Caco-2 (cell line): ENCODE measurements at places on chromosomes 13 and 19. TPM values are rescaled to one million over a fixed set of nuclear protein-coding genes. Genes with fewer than 3 reads are reported as not detected.

DNA sequence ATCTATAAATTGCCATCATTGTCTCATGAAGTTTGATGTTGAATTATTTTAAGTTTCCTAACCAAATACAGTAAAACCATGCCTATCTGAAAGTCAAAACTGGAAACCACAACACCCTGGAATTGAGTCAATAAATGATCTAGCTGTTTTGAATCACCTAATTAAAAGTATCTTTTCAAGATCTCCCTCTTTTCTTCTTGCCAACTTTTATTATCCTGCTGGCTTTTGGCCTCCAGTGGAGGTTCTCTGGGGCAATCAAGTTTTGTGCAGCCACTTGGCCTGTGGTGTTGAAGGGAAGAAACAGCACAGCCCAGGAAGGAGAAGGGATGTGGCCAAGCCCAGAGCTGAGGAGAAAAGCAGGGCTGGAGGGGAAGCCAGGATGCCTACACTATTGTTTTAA, 255.4 kb downstream of the COG6 start:
- H3K4me1 ChIP-seq, result no peaks in the 10 kb centered on the region
- no peaks in the 10 kb centered on the region for H3K36me3 ChIP-seq
- H3K27me3 ChIP-seq, result no peaks in the 10 kb centered on the region; the same call in 1 of the 2 replicates

- DNase-seq, result peak; percentile 92
- peak overlapping the region; percentile 48 for H3K27ac ChIP-seq
- peak overlapping the region; percentile 61 for H3K4me3 ChIP-seq
- no peaks in the 10 kb centered on the region for H3K36me3 ChIP-seq
Observed at GRCh38 chr19:10269333-10270179, 1.4 kb upstream of the ICAM1 start.

DNA sequence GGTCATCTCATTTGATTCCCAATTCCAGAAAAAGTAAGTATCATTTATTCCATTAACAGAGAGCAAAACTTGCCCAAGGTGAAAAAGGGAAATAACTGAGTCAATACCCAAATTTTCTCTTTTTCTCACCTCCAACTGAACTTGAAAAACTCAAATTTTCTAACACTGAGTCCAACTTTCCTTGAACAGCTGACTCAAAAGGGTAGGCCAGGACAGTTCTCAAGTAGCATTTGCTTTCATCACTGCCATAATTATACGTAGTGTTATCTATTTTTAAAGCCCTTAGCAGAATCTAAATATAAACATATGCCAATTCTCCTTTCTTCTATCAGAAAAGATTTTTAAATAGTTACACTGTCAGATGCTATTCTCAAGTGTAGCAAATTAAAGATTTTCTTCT, 3.5 kb downstream of the N4BP2L2 start:
- H3K27me3 ChIP-seq, result no peaks in the 10 kb centered on the region
- no peak for DNase-seq
- H3K36me3 ChIP-seq, result peaks cover 2% of the 10 kb centered on the region
- H3K27ac ChIP-seq, result no peak overlapping the region
- peaks cover 4% of the 10 kb centered on the region for H3K4me1 ChIP-seq
- H3K4me3 ChIP-seq, result no peak overlapping the region

DNA sequence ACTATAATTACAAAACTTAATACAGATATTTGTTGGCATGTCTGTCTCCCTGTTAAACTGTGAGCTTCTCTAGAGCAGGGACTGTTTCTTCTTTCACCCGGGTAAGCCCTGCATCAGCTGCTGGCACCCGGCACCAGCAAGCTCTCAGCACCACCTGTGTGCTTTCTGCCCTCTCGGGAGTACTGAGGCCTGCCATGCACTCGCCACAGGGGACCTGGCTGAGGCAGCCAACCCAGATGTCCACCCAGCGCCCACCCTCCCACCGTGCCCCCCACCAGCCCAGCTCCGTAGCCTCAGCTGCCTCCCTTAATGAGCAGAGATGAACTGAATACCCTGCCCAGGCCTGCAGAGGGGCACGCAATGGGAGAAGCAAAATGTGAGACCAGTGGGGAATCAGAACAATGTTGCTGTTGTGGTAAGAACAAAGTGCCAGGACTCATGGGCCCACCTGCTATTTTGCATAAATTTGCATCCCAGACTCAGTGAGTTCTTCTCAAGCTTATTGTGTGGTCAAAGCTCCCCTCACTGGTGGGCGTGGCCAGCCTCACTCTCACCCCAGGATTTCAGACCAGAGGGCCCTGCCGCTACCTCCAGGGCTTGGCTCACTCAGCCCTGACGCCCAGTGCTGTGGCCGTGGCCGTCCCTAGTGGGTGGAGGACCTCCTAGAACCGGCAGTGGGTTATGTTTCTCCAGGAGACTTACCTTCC, 14.6 kb upstream of the SERPINE3 start:
- no peaks in the 10 kb centered on the region for H3K4me1 ChIP-seq
- no peaks in the 10 kb centered on the region for H3K27me3 ChIP-seq
- H3K27ac ChIP-seq, result no peak overlapping the region
- H3K4me3 ChIP-seq, result no peak overlapping the region
- DNase-seq, result no peak

GRCh38 chr13:113814435-113814821, 49.4 kb downstream of the GAS6 start:
- no peak for DNase-seq
- H3K36me3 ChIP-seq, result no peaks in the 10 kb centered on the region
- H3K4me1 ChIP-seq, result peaks cover 6% of the 10 kb centered on the region; the same call in 1 of the 2 replicates
- no peak overlapping the region for H3K27ac ChIP-seq
- H3K27me3 ChIP-seq, result no peaks in the 10 kb centered on the region

GRCh38 chr19:28961772-28962500, 251.0 kb downstream of the UQCRFS1 start:
- no peak overlapping the region for H3K27ac ChIP-seq
- no peaks in the 10 kb centered on the region for H3K27me3 ChIP-seq
- no peak overlapping the region for H3K4me3 ChIP-seq
- H3K36me3 ChIP-seq, result no peaks in the 10 kb centered on the region
- no peaks in the 10 kb centered on the region for H3K4me1 ChIP-seq
- no peak for DNase-seq

DNA sequence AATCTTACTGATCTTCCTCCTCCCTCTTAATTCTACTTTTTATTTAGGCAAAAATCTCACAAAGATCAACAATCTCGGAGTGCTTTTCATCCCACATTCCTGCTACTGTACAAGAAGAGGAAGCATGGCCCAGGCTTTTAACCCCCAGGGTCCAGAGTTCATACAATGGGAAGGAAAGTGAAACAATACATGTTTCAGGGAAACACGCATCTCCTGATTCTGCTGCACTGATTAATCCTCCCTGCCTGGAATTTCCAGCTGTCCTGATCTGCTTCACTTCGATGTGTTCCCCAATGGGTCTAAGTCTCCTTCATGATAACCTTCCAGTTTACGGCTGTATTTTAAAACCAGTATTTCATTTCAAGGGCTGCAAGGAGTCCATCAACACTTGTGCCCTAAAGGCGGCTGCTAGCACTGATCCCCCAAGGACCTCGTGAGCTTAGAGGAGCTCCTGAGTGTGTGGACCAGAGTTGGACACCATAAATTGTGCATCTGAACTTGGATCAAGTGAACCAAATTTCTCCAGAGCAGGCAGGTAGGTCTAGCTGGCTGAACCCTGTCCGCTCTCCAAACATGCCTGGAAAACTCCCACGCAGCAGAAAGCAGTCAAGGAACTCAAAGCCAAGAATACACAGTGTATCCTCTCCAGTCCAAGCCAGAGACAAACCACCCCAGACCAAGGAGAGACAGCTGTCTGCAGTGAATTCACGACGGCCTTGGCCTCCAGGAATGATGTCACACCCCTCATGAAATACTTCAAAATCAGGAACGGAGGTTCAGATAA, 44.3 kb downstream of the COL4A1 start:
- no peaks in the 10 kb centered on the region for H3K36me3 ChIP-seq
- no peaks in the 10 kb centered on the region for H3K27me3 ChIP-seq
- H3K27ac ChIP-seq, result peak overlapping the region; percentile 52
- H3K4me3 ChIP-seq, result no peak overlapping the region
- peaks cover 38% of the 10 kb centered on the region for H3K4me1 ChIP-seq
- DNase-seq, result no peak

DNA sequence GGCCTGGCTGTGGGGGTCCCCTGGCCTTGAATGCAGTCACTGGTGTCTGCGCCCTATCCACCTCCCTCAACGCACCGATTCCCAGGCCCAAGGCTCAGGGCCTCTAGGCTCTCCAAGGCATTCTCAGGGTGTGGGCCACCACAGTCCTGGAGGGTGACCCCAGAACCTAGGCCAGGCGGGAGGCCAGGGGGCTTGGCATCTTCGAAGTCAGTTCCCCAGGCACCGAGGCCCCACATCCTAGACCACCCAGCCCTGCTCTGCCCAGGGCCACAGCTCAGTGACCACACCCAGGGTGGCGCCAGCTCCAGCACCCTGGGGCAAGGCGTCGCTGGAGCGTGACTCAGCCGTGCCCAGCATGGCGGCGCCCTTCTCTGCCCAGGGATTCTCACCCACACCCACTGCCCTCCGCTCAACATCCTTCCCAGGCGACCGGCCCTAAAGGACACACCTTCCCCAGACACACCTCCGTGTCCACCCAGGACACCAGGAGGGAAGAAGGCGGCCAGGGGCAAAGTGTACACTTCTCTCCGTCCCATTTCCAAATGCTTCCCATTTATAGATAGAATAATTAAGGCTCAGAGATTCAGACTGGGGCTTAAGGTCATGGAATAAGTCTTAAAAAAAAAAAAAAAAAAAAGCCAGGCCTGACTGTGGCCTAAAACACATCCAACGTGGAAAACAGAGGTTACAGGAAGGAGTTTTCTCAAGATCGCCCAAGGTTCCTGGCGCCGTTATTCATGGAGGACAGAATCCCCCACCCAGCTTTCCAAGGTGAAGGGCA, 36.4 kb upstream of the NANOS3 start:
- H3K27ac ChIP-seq, result peak overlapping the region; percentile 61
- DNase-seq, result no peak
- H3K4me3 ChIP-seq, result no peak overlapping the region
- H3K4me1 ChIP-seq, result peaks cover 36% of the 10 kb centered on the region
- no peaks in the 10 kb centered on the region for H3K27me3 ChIP-seq

DNA sequence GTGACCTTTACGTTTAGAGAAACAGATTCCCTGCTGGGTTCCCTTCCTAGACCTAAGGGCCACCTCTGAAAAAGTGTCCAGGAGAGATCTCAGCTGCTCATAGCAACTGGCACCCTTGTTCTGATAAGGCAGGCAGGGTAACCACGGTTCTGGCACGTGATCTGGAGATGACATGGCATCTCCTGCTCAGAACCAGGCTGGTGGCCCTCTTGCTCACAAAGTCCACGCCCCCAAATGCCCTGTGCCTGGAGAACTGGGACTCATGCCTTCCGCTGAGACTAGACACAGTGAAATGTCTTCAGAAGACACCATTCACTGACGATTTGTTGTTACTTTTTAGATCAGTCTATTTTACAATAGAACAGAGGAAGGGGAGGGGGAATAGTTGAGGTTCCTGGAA, 174.1 kb downstream of the ZNF536 start:
- no peak overlapping the region for H3K27ac ChIP-seq
- no peaks in the 10 kb centered on the region for H3K27me3 ChIP-seq
- DNase-seq, result no peak
- H3K4me1 ChIP-seq, result no peaks in the 10 kb centered on the region
- no peaks in the 10 kb centered on the region for H3K36me3 ChIP-seq

- H3K4me3 ChIP-seq, result no peak overlapping the region
- H3K36me3 ChIP-seq, result no peaks in the 10 kb centered on the region; the same call in 1 of the 2 replicates
- no peak for DNase-seq
- no peaks in the 10 kb centered on the region for H3K27me3 ChIP-seq
- H3K4me1 ChIP-seq, result no peaks in the 10 kb centered on the region
Observed at GRCh38 chr13:27263438-27263837, 7.2 kb upstream of the RASL11A start.

DNA sequence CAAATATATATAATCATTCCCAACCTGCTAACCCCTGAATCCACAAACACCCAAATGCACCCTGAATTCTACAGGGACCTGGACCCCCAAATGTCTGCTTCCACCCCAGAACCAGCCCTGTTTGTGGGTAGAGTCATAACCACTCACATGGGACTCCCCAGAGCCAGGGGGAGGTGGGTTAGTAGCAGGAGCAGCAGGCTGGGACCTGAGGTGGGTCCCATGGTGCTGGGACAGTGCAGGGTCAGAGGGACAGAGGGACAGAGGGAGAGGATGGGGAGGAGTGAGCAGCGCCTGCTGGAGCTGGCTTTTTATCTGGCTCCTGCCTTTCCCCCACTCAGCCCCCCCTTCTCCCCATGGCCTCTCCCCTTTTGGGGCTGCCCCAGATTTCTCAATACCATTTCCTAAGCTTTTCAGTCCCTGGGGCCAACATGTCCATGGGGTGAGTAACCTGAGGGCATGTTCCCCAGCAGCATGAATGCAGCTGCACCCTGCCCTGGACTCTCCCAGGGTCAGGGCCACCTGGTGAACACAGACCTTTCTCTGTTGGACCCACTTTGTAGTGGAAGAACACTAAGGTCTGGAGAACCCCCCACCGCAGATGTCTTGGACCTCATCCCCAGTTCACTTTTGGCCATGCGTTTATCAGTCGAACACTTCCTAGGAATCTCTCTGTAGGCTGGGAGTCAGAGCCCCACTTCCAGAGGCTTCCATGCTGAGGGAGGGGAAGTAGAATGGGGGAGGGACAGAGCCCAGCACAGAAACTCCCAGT, at the start of gene C3:
Gene C3, minus strand, starts transcription at position 282 of the 769 bp plus-strand sequence. Its CDS starts 61 bp downstream, at position 221.
- peak; percentile 32 for DNase-seq
- H3K27me3 ChIP-seq, result no peaks in the 10 kb centered on the region
- H3K4me1 ChIP-seq, result peaks cover 11% of the 10 kb centered on the region
- H3K4me3 ChIP-seq, result no peak within 1 kb of the TSS
- no peak within 1 kb of the TSS for H3K27ac ChIP-seq

GRCh38 chr13:51267622-51268021, 45.4 kb downstream of the FAM124A start:
- H3K4me3 ChIP-seq, result no peak overlapping the region
- H3K36me3 ChIP-seq, result no peaks in the 10 kb centered on the region
- no peaks in the 10 kb centered on the region for H3K27me3 ChIP-seq

DNA sequence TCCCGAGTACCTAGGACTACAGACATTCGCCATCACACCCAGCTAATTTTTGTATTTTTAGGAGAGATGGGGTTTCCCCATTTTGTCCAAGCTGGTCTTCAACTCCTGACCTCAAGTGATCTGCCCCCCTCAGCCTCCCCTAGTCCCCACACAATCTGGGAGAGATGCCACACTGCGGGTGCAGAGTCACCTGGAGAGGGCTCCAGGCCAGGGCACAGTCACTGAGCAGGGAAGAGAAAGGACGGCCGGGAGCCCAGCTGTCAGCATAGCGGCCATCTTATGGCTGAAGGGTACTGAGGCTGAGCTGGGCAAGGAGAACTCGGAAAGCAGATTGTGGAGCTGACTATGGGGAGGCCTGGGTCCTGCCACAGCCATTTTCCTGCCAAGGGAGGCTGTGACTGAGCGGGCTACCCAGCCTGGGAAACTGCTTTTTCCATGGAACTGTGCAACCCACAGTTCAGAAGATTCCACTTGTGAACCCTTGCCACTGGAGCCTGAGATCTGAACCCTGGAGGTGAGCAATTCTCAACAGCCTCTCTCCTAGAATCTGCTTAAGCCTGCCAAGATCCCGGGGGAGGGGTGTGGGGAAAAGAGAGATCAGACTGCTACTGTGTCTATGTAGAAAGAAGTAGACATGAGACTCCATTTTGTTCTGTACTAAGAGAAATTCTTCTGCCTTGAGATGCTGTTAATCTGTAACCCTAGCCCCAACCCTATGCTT, 109.2 kb downstream of the ZNF486 start:
- H3K4me3 ChIP-seq, result no peak overlapping the region
- H3K27me3 ChIP-seq, result no peaks in the 10 kb centered on the region

MED26 gene
- 11.4 and 11.6 TPM in 2 replicates for total RNA-seq

FXYD3 gene
- 26.8 and 36.7 TPM in 2 replicates for total RNA-seq

TEX29 gene
- total RNA-seq, result 0.39 TPM in 1 of 2 replicates, not detected in the other

TMEM145 gene
- total RNA-seq, result 2.2 and 2.5 TPM in 2 replicates

HCST gene
- total RNA-seq, result not detected in 2 replicates

C19orf81 gene
- 0.41 TPM in 1 of 2 replicates, not detected in the other for total RNA-seq

KCNRG gene
- 0.20 and 0.58 TPM in 2 replicates for total RNA-seq

CYP2S1 gene
- 56.0 and 63.0 TPM in 2 replicates for total RNA-seq
